Aorta (tissue), 5 donors: ENCODE measurements at places on chromosomes 7 and 10. TPM values are rescaled to one million over a fixed set of nuclear protein-coding genes. Genes with fewer than 3 reads are reported as not detected.

DNA sequence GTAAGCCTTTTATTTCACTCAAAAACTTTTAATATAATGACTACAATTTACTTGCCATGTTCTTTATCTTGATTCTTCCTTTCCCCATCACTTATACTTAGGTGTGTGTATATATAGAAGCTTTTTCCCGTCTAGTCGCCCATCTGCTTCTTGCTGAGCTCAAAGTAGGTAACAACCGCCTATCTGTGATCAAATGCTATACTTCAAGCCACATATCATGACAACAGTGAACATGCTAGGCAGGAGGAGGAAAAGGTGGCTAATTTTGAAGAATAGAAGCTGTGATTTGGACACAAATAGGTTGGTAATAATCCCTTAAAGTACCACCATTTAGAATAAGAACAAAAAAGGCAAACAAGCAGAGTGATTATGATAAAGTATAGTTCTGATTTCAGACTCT lies 367.3 kb upstream of the CHRM2 start:
- H3K27me3 ChIP-seq: no peaks in the 10 kb centered on the region
- no peak overlapping the region for H3K27ac ChIP-seq
- no peak for DNase-seq
- H3K36me3 ChIP-seq: no peaks in the 10 kb centered on the region

DNA sequence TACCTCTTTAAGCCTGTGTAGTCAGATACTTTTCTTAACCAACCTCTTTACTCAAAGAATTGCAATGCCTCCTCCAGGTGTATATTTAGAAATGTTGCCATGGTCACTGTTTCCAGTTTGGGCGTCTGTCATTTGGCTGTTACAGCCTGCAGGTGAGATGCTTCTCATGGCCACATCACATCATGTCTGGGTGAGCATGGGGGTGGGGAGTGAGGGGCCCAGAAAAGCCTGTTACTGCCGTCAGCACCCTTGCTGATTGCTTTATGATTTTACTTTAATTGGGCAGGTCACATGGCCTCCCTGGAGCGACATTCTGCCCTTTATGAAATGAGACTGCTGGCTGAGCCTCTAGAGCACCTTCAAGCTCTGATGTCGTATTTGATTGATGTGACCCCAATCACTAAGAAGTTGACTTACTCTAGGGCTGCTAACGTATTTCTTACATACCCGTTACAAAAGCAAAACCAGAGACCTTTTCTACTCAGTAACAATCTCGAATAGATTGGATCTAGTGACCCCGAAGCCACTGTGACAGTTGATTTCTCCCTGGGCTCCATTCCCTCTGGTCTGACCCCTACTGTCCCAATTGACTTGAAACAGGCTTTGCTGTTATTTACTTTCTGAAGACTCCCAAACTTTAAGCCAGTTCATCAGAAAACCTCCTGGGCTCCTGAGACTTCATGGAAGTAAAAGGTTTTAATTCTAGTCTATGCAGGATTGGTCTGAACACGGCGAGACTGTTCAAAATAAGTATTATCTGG lies 60.7 kb downstream of the OTUD1 start:
- H3K4me1 ChIP-seq: no peaks in the 10 kb centered on the region
- H3K27me3 ChIP-seq: no peaks in the 10 kb centered on the region
- DNase-seq: no peak

- no peaks in the 10 kb centered on the region for H3K27me3 ChIP-seq
- H3K27ac ChIP-seq: no peak overlapping the region
- H3K4me3 ChIP-seq: no peak overlapping the region
- no peaks in the 10 kb centered on the region for H3K4me1 ChIP-seq
- no peak for DNase-seq
- no peaks in the 10 kb centered on the region for H3K36me3 ChIP-seq
These were observed 21.9 kb upstream of the CABCOCO1 start for GRCh38 chr10:61640856-61641255.

GRCh38 chr10:34295142-34295548 lies 520.0 kb downstream of the PARD3 start:
- no peaks in the 10 kb centered on the region for H3K27me3 ChIP-seq
- no peak for DNase-seq
- H3K4me1 ChIP-seq: peaks cover 5% of the 10 kb centered on the region
- H3K4me3 ChIP-seq: no peak overlapping the region

DNA sequence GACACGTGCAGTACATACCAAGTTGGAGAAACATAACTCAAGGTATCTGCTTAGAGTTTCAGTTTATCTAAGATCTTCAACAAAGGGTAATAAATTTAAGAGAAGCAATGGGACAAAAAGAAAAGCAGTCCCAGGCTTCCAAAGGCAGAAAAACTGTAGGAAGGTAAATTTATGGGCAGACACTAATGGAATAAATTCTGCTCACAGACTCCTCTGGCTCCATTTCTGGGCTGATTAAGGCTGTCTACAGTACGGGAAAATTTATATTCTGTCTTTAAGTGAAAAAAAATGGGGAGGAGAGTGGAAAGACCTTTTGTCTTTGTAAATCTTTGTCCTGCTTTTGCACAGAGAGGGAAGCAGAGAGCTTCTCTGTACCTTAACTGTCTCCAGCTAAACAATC lies 587.5 kb upstream of the IGFBP3 start:
- H3K36me3 ChIP-seq: peaks cover 2% of the 10 kb centered on the region
- no peak for DNase-seq
- H3K27ac ChIP-seq: no peak overlapping the region
- no peaks in the 10 kb centered on the region for H3K27me3 ChIP-seq
- no peaks in the 10 kb centered on the region for H3K4me1 ChIP-seq

- no peak for DNase-seq
- no peaks in the 10 kb centered on the region for H3K4me1 ChIP-seq
- H3K27me3 ChIP-seq: no peaks in the 10 kb centered on the region
These were observed 13.7 kb upstream of the CCNY start for GRCh38 chr10:35322636-35323035.

DNA sequence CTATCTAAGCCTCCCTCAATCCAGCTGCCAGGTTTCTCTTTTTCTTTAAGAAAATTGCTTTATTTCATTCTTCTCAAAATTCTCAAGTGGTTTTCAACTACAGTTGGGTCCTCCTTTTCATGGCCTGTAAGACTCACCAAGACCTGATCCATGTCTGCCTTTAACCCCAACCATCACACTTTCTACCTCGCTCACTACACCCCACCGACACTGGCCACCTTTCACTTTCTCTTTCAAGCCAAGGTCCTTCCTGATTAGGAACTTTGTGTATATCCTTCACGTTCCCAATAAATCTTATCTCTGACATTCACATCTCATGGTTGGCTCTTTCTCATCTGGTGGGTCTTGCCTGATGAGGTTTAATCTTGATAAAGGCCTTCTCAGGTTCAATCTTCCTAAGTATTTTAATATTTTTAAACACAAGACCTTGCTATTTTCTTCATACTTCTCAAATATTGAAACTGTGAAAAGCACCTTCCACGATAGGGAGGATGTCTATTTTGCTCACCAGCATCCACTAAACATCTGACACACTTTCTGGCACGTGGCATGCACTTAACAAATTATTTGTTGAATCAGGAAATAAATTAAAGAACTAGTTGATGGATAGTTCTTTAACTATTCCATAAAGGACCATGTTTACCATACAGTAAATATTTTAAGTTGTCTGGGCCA lies 624.8 kb downstream of the GRID1 start:
- no peak overlapping the region for H3K4me3 ChIP-seq
- H3K27ac ChIP-seq: no peak overlapping the region
- H3K27me3 ChIP-seq: no peaks in the 10 kb centered on the region
- H3K36me3 ChIP-seq: no peaks in the 10 kb centered on the region
- DNase-seq: no peak

DNA sequence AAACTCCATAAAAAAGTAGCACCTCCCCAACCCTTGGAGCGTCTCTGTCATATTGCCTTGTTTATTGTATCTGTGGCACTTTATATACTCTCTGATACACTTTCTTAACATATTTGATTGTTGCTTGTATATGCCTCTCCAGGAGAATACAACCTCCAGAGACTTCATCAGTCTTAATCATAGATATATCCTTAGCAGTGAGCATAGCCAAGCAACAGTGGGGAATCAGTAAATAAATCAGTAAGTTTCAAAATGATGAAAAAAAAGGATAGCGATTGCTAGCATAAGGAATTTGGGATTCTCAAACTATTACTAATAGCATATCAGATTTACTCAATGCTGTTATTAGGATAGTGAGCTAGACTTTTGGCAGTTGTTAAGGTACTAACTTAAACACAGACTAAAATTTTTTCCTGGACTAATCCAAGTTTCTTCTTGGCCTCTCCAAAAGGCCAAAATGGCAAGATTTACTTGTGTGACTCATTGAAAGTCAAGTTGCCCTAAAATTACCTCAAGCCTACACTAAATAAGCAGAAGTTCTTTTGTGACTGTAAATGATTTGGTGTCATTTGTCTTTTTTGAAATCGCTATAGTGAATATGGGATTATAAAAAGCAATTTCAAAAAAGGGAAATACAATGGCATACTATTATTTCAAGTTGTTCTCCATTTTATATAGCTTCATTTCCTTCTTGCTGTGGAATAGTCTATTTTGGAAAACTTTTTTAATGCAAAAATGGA lies 177.9 kb downstream of the CHN2 start:
- no peak for DNase-seq
- no peaks in the 10 kb centered on the region for H3K27me3 ChIP-seq
- no peak overlapping the region for H3K27ac ChIP-seq
- no peak overlapping the region for H3K4me3 ChIP-seq
- H3K36me3 ChIP-seq: no peaks in the 10 kb centered on the region

GRCh38 chr7:157318015-157318706 lies 18.6 kb upstream of the DNAJB6 start:
- DNase-seq: no peak
- no peaks in the 10 kb centered on the region for H3K36me3 ChIP-seq
- no peaks in the 10 kb centered on the region for H3K27me3 ChIP-seq
- H3K4me1 ChIP-seq: no peaks in the 10 kb centered on the region
- no peak overlapping the region for H3K27ac ChIP-seq
- no peak overlapping the region for H3K4me3 ChIP-seq

DNA sequence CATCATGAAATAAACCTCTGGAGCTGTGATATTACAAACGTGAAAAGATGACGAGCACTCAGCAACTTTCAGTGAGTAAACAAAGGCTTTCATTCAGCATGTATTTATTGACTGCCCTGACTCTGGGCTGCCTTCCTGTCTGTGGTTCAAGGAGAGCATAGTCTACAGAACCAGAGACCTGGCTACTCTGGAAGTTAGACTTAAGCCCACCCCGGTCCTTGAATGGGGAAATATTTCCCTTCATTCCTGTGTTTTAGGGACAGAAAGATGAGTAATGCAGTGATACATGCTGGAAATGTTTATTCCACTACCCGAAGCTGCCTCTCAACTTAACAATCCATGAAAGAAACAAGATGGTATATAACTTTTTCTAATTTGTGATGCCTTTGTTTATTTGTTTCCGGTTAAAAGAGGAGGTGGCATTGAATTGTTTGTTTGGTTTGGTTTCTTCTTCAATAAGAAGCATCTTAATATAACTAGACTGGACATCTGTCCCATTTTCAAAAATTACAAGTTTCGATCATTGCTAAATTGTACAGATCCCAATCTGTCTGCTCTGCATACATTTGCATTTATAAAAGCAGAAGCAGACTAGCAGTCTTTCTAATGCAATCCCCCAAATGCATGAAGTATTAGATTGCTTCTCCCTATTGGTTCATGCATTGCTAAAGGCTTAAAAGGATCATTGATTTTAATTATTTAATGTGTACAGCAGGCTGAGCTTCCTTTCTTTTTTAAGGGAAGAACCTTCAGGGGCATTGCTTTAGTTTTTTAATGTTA lies 57.7 kb downstream of the TRUB1 start:
- no peak for DNase-seq

DNA sequence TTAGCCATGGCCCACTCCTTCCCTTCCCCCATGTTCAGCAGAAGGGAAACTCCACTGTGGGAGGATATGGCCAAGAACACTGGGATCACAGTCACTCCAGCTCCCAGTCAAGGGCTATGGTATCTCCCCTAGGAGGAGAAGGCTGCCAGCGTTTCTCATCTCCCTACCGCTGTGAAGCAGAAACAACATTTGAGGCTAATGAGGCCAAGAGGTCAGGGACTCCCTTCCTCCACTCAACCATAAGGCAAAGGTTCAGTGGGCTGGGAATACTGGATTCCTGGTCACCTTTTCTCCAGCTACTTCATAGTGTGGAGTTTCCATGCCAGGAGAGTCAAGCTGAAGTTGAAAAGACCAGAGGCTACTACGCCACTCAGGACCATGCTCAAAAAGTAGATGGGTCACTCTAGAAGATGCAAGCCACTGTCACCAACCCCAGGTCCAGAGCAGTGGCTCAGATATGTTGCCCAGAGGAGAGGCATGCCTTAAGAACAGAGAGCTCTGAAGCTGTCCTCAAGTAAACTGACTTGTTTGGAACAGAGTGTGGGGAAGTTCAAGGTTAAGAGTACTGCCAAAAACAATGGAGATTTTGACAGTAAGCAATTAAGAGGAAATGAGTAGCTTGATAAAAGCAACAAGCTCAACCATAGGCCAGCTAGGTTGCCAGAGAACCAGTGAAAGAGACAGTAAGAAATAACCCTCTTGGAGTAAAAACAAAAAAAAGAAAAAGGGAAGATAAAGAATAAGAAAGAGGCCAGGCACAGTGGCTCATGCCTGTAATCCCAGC lies 3.8 kb upstream of the TMEM140 start:
- no peaks in the 10 kb centered on the region for H3K36me3 ChIP-seq
- H3K4me3 ChIP-seq: no peak overlapping the region
- no peaks in the 10 kb centered on the region for H3K27me3 ChIP-seq

DNA sequence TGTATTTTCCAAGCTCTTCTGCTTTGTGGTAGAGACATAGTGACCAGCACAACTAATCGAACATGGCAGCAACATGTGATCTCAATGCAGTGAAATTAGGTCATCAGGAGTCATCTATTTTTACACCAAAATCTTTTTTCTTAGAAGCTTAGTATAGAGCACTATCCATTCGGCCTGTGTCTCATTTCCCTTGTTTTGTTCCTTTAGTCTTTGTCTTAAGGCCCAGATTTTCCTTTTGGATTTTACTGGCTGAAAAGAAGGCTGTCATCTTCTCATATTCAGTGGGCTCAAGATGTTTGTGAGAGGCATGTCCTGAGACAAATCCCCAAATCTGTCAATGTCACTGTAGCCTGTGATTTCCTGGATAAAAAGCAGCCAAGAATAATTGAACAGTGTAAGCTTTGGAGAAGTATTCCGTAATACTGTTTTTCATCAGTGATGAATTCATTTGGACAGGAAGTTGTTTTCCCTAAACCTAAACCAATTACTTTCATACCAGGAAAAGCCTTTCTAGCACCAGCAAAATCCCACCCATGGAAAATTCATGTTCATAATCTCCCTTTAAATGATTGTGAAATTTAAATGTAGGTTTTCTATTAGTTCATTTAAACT lies 55.2 kb downstream of the MAGI2 start:
- no peak overlapping the region for H3K4me3 ChIP-seq
- no peak overlapping the region for H3K27ac ChIP-seq
- no peaks in the 10 kb centered on the region for H3K36me3 ChIP-seq
- DNase-seq: no peak

- peaks cover 3% of the 10 kb centered on the region for H3K36me3 ChIP-seq
- DNase-seq: no peak
- no peak overlapping the region for H3K4me3 ChIP-seq
- no peaks in the 10 kb centered on the region for H3K4me1 ChIP-seq
These were observed 15.0 kb downstream of the ARPC1A start for GRCh38 chr7:99340659-99341058.

GRCh38 chr7:113892818-113893217 lies 26.0 kb downstream of the PPP1R3A start:
- H3K36me3 ChIP-seq: no peaks in the 10 kb centered on the region
- H3K27ac ChIP-seq: no peak overlapping the region
- DNase-seq: no peak
- no peak overlapping the region for H3K4me3 ChIP-seq

The ARMC10 gene
- total RNA-seq: 40.0 TPM

The CASP7 gene
- total RNA-seq: 22.2 TPM

The SPRN gene
- total RNA-seq: not detected

The FAM237B gene
- not detected for total RNA-seq

The LRMDA gene
- 25.7 TPM for total RNA-seq
